ENCODE measurements at places on chromosomes 2 and 18.

DNA sequence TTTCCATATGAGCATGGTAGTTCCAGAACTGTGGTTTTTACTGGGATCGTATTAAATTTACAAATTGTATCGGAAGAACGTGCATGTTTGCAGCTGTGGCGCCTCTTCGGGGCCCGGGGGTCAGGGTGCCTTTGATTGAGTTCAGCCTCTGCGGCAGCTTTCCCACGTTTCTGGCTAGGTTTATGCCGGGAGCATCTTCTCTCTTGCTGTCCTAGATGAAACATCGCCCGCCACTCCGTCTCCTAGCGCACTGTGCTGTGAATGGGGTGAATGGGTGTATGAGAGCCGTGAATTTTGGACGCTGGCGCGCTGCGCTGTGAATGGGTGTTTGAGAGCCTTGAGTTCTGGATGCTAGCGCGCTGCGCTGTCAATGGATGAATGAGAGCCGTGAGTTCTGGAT, 12.3 kb downstream of the PDCD1 start:
- DNase-seq = no peak

GRCh38 chr2:147398996-147399395, 445.8 kb upstream of the ACVR2A start:
- DNase-seq = no peak

GRCh38 chr2:97880334-97880733, 115.4 kb downstream of the TMEM131 start:
- DNase-seq = no peak

DNA sequence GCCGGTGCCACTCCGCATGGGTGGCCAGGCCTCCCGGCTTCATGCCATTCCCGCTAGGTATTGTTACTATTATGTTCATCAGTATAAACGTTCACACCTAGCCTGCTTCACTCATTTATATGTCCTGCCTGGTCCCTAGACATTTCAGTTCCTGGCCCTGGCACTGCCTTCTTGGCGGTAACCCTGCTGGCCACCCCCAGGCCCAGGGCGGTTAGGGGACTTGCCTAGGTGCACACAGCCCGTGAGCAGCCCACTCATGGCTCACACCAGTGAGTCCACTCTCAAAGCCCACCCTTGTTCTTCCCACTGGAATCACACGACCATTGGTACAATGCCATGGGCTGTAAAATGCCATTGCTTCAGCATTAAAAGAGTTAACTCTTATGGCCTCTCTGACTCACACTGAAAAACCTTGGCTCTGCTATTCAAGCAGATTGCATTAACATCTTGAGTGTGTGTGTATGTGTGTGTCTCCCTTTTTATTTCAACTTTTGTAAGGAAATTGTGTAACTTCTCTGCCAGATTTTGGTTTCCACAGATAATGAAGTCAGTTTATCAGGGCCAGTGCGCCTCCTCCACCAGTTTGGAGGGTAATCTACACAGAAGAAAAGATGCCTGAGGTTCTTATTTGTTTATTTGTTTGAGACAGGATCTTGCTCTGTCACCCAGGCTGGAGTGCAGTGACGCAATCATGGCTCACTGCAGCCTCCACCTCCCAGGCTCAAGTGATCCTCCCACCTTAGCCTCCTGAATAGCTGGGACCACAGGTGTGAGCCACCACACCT, 74.2 kb downstream of the RAB31 start:
- no peak for DNase-seq

GRCh38 chr2:214800180-214800579, 9.3 kb downstream of the BARD1 start:
- DNase-seq = no peak

DNA sequence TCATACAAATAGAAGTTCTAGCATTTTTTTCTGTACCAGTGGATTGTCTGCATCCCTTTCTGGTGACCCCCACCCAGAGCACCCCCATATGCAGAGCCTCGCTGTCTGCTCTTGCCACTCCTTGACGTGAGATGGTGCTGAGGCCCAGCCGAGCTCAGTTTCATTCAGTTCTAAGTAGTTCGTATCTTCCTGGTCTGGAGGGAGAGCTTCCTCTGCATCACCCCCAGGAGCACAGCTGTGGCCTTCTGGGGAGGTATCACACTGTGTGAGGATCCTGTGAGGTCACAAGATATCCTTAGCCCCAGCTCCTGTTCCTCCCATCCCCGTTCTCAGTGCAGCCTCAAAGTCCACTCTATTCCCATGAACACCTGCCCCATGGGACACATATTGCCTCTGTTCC, 132.7 kb downstream of the PTGR3 start:
- no peak for DNase-seq

GRCh38 chr2:102114851-102115497, 27.6 kb upstream of the IL1R1 start:
- DNase-seq = no peak

DNA sequence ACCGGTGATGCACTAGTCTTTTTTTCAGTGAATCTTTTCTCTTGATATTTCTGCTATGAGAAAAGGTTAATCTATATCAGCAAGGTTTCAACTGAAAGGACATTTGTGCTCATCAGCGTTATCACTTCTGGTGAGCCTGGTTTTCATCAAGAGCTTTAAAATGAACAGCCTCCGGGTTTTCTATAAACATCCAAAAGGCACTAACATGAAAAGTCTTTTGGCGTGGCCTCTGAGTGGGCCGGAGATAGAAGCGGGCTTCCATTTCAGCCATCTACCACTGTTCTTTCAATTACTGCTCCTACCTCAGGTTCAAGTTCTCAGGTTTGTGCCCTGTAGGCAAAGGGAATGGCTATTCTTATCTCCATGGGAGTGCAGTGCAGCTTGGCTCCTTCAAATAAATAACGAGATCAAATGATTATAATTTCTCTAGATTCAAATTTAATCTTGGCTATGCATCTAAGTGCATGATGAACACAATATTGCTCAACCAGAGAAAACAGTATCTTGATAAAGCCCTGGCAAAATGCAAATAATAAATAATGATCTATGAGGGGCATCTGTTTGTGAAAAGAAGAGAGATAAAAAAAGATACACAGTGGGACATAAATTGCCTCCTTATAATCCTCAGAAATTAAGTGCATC, 314.8 kb downstream of the CDH2 start:
- no peak for DNase-seq

- DNase-seq = no peak
These were observed 91.6 kb downstream of the STPG4 start for GRCh38 chr2:47063538-47063930.

DNA sequence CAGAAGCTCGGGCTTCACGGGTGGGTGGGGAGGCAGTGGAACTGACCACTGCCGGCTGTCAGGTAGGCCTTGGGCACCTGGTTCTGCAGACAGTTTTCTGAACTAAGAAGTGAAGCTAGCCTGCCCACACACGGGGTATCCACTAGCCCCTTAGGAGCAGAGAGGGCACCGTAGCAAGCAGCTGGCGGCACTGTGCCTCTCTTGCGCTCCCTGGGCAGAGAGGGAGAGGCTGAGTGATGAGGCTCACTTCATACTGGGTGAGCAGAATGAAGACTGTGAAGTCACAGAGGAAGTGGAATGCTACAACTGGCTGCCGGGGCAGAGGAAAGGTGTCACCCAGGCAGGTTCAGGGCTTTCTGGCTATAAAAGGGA, 753 bp downstream of the ITPRIPL1 start:
- no peak for DNase-seq

DNA sequence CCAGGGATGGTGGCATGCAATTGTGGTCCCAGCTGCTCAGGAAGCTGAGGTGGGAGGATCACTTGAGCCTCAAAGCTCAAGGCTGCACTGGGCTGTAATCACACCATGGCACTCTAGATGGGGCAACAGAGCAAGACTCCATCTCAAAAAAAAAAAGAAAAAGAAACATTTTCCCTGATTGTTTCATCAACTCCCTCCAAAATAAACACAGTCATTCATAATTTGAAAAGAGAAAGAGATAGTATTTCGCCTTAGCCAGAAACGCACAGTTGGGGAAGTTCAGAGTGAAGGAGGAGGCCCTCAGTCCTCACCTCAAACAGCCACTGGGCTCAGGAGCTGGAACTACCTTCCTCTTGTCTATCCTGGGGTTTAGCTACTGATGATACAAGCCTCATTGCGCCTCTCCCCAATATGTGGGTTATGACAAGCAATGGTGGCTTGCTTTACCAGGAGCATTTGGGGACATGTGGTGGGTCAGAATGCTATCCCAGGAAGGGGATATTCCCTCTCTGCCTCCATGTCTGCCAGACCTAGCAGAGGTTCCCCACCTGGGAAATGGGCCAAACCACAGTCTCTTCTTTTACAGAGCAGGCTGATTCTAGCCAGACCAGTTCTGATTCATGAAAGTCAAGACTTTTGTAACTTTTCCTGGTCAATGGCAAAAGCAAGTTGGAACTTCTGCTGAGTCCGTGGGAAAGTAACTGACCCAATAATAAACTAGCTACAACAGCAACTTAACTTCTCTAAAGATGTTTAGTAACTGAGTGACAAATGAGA, 22.2 kb upstream of the TMEM87B start:
- no peak for DNase-seq

DNA sequence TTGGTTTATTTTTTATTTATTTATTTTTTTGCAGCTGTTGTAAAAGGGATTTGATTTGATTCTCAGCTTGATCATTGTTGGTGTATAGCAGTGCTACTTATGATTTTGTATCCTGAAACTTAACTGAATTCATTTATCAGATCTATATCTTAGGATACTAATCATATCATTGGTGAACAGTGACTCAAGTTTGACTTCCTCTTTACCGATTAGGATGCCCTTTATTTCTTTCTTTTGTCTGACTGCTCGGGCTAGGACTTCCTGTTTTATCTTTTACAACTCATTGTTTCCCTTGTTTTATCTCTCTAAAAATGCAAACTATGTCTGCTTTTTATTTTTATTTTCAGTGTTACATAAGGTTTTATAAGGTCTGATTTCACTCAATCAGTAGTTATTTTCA, 23.6 kb downstream of the SP100 start:
- DNase-seq = no peak

GRCh38 chr2:96580771-96581170, 44.2 kb downstream of the ARID5A start:
- peak; percentile 70 for DNase-seq
